Activated CD4-positive, alpha-beta T cell treated with anti-CD3 and anti-CD28 coated beads, Interleukin-2, amount 10 ng/mL, durations not matched to agents 7 days and 5 days (primary cell): ENCODE measurements at places on chromosomes 5 and 9.

DNA sequence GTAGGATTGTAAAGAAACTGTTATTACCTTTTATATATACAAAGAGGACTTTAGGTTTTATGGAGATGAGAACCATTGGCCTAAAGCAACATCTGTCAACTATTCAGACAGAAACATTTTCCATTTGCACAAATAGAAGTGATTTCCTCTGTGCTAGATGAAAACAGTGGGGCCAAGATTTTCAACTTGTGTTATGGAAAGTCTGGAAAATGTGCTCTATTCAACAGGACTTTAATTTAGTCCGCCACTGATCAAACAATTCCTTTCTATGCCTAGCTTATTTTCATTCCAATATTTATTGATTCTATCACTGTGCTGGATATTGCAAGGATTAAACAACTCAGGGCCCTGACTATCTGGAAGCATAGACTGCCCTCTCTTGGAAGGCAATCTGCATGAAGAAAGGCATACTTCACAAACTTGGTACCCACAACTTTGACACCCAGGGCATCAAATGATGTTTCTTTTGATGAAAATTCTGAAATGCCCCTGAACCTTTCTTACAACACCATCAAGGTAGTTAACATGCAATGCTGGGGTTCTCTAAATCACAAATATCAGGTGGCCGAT, 126.6 kb upstream of the HMHB1 start:
- H3K27me3 ChIP-seq = no peaks in the 10 kb centered on the region
- DNase-seq = no peak
- no peak overlapping the region for H3K4me3 ChIP-seq
- no peak overlapping the region for H3K27ac ChIP-seq

DNA sequence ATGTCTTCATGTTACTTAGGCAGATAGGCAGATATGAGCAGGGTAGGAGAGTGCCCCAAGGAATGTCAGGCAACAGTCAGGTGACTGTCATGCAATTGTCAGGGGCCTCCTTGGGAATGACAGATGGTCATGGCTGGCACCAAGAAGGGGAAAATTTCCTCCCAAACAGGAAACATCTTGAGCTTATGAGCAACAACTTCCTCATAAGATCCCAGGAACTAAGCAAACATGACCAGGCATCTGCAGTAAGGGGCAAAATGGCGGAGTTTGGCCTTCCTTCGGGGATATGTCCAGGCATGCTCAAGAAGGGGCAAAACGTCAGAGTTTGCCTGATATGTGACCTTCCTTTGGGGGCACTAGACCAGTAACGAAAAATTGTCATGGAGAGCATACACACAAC, 591.8 kb downstream of the PDE4D start:
- DNase-seq = no peak
- no peak overlapping the region for H3K27ac ChIP-seq
- peaks cover 4% of the 10 kb centered on the region for H3K4me1 ChIP-seq
- peaks cover 1% of the 10 kb centered on the region for H3K27me3 ChIP-seq

GRCh38 chr5:126744836-126745235, 32.1 kb upstream of the LMNB1 start:
- H3K4me3 ChIP-seq = no peak overlapping the region
- H3K4me1 ChIP-seq = peaks cover 31% of the 10 kb centered on the region
- DNase-seq = no peak
- no peaks in the 10 kb centered on the region for H3K27me3 ChIP-seq
- no peak overlapping the region for H3K27ac ChIP-seq

GRCh38 chr5:176296-176823, 14.9 kb upstream of the LRRC14B start:
- DNase-seq = no peak
- H3K27me3 ChIP-seq = peaks cover 10% of the 10 kb centered on the region
- no peak overlapping the region for H3K4me3 ChIP-seq
- no peak overlapping the region for H3K27ac ChIP-seq
- H3K36me3 ChIP-seq = no peaks in the 10 kb centered on the region
- no peaks in the 10 kb centered on the region for H3K4me1 ChIP-seq

DNA sequence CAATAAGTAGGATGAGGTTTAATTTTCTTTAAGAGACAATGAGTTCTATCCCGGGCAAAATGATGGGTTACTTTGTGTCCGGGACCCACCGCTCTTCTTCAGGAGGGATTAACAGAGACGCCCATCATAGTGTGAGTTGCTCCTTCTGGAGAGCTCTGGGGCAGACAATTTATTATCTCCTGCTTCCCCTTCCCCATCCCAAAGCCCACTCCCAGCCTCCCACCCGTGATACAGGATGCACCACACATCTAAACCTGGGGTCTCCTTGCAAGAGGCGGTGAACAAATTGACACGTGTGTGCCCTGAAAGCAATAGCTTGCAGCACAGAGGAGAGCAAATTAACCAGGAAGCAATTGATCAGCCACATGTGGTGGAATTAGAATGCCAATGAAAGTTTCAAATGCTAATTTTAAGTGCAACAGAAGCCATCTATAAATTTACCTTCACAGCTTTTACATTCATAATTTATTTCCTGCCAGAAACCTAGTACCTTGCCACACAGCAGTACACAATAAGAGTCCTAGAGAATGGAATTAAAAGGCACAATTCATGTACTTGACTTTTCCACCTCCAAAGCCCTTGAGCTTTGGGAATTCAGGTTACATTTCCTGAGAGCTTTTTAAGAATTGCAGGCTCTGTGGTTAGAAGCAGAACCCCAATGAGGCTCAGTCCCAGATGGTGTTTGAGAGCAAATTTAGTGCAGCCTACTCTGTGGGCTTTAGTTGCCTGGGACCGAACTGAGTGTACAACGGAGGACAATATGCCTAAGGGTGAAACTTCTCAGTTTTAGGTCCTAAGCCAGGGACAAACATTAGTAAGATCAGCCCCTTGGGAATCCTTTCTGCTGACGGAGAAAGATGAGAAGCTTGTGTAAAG, 399.6 kb downstream of the MED10 start:
- no peak for DNase-seq
- no peak overlapping the region for H3K4me3 ChIP-seq
- H3K27ac ChIP-seq = no peak overlapping the region
- H3K4me1 ChIP-seq = no peaks in the 10 kb centered on the region
- no peaks in the 10 kb centered on the region for H3K27me3 ChIP-seq
- no peaks in the 10 kb centered on the region for H3K36me3 ChIP-seq

- no peak overlapping the region for H3K27ac ChIP-seq
- H3K4me1 ChIP-seq = no peaks in the 10 kb centered on the region
- H3K4me3 ChIP-seq = no peak overlapping the region
- DNase-seq = no peak
- H3K36me3 ChIP-seq = peaks cover 8% of the 10 kb centered on the region
- H3K27me3 ChIP-seq = no peaks in the 10 kb centered on the region
Measured at GRCh38 chr9:132609829-132610228, 27.4 kb downstream of the BARHL1 start.

DNA sequence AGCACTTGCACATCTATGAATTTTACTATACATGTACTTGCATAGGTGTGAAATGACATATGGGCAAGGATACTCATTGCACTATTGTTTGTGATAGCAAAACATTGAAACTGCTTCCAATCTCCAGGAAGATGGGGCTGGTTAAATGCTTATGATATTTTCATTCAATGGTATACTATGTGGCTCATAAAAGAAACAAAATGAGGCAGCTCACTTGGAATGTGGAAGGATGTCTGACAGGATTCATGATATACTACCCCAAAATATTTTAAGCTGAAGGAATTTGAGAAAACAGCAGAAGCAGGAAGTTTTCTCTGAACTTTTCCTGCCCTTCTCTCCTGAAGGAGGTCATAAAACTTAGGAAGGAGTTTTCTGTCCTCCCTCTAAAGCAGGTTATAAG, 99.6 kb upstream of the CAST start:
- no peaks in the 10 kb centered on the region for H3K36me3 ChIP-seq
- no peak for DNase-seq
- peaks cover 3% of the 10 kb centered on the region for H3K27me3 ChIP-seq
- H3K4me1 ChIP-seq = peaks cover 15% of the 10 kb centered on the region

DNA sequence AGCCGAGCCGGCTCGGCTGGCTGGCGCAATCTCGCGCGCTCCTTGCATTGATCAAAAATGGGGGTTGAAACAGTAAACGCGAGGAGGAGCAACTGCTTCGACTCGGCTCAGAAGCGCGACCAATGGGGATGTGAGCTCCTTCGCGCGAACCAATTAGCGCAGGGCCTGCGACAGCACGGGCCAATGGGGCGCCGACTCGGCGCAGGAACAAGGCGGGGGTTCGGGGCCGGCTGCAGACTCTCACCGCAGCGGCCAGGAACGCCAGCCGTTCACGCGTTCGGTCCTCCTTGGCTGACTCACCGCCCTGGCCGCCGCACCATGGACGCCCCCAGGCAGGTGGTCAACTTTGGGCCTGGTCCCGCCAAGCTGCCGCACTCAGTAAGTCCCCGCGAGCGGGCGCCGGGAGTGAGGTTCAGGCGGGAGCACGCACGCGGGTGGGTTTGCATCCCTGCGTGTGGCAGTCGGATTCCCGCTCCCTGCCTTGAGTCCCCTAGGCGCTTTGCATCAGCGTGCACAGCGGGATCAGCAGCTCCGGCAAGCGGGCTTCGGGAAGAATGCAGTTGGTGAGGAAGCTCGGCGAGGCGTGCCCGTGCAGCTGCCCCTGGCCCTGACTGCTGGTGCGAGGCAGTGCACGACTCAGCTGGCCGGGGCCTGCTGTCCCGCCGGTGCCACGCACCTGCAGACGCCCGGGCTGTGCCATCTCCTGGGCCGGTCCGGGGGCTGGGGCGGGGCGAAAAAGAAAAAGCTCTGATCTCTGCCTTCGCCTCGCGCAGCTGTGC, at the start of gene PSAT1:
Gene PSAT1, plus strand, starts transcription at position 233 of the 779 bp plus-strand sequence. Its CDS starts 86 bp downstream, at position 319.
- DNase-seq = peak; percentile 94
- H3K4me3 ChIP-seq = peak within 1 kb of the TSS; percentile 91
- H3K4me1 ChIP-seq = peaks cover 54% of the 10 kb centered on the region
- H3K36me3 ChIP-seq = peaks cover 20% of the 10 kb centered on the region
- no peaks in the 10 kb centered on the region for H3K27me3 ChIP-seq

- peaks cover 13% of the 10 kb centered on the region for H3K4me1 ChIP-seq
- H3K4me3 ChIP-seq = peak overlapping the region; percentile 40
- H3K36me3 ChIP-seq = no peaks in the 10 kb centered on the region
- DNase-seq = no peak
- no peak overlapping the region for H3K27ac ChIP-seq
Measured at GRCh38 chr9:137296670-137297664, 5.1 kb downstream of the NRARP start.

GRCh38 chr5:39209924-39210323, 9.4 kb downstream of the FYB1 start:
- peaks cover 11% of the 10 kb centered on the region for H3K36me3 ChIP-seq
- H3K27ac ChIP-seq = peak overlapping the region; percentile 93
- peak overlapping the region; percentile 74 for H3K4me3 ChIP-seq
- peaks cover 96% of the 10 kb centered on the region for H3K4me1 ChIP-seq
- H3K27me3 ChIP-seq = no peaks in the 10 kb centered on the region

DNA sequence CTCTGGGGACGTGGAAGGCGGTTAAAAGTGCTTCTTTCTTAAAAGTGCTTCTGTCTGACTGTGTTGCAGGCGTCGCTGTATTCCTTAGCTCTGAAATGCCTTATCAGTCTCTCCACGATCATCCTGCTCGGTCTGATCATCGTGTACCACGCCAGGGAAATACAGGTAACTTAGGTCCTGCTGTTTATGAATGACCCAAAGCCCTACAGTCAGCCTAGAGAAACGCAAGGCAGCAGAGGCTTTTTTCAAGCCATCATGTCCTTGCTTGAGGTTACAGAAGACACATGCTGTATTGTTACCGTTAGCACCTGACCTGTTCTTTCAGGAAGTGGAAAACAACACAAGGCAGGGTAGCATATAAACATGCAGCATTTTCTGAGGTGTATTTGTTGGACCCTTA, 2.0 kb downstream of the KCNN2 start:
- DNase-seq = no peak
- H3K27ac ChIP-seq = no peak overlapping the region
- H3K27me3 ChIP-seq = peaks cover 47% of the 10 kb centered on the region
- H3K4me3 ChIP-seq = peak overlapping the region; percentile 32
- peaks cover 2% of the 10 kb centered on the region for H3K4me1 ChIP-seq

DNA sequence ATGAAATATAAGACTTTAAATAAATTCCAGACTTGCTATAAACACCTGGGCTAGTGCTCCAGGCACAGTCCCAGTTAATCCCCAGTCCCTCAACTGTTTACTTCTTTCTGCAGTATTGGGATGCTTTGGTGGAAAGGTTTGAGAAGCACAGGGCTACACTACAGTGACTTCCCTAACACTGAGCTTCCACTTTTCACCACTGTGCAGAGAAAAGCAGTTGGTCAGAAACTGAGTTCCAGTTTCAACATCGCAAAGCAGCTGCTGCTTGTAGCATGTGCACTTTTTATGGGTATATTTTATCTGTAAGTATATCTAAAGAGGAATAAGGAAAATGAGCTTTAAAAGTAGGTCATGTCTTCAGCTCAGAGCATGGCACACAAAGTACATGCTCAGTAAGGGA, 339.7 kb downstream of the NTRK2 start:
- H3K27me3 ChIP-seq = no peaks in the 10 kb centered on the region
- DNase-seq = no peak
- H3K4me1 ChIP-seq = no peaks in the 10 kb centered on the region
- no peaks in the 10 kb centered on the region for H3K36me3 ChIP-seq

- no peaks in the 10 kb centered on the region for H3K27me3 ChIP-seq
- no peak overlapping the region for H3K4me3 ChIP-seq
- H3K4me1 ChIP-seq = no peaks in the 10 kb centered on the region
- no peak for DNase-seq
Measured at GRCh38 chr5:68021916-68022315, 193.6 kb upstream of the PIK3R1 start.
